ENCODE measurements at places on chromosomes 4 and X.

- DNase-seq = no peak
Observed at GRCh38 chr4:151227731-151228130, 49.2 kb upstream of the PRSS48 start.

DNA sequence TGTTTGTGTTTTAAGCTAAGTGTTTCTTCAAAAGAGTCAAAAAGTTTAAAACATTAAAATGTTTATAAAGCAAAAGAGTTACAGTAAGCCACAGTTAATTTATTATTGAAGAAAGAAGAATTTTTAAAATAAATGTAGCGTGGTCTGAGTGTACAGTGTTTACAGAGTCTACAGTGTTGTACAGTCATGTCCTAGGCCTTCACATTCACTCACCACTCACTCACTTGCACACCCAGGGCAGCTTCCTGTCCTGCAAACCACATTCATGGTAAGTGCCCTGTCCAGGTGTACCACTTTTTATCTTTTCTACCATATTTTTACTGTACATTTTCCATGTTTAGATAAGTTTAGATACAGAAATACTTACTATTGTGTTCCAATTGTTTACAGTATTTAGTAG lies 239.7 kb upstream of the AGA start:
- DNase-seq = no peak

GRCh38 chr4:7472442-7473013 lies 37.8 kb upstream of the PSAPL1 start:
- no peak for DNase-seq

- DNase-seq = no peak
Observed at GRCh38 chrX:42869659-42870476, 91.9 kb upstream of the PPP1R2C start.

GRCh38 chr4:168907119-168907698 lies 102.8 kb downstream of the CBR4 start:
- no peak for DNase-seq

GRCh38 chr4:81197864-81198524 lies 17.0 kb downstream of the PRKG2 start:
- DNase-seq = no peak

GRCh38 chr4:28827866-28828265 lies 1892.3 kb upstream of the PCDH7 start:
- DNase-seq = no peak

DNA sequence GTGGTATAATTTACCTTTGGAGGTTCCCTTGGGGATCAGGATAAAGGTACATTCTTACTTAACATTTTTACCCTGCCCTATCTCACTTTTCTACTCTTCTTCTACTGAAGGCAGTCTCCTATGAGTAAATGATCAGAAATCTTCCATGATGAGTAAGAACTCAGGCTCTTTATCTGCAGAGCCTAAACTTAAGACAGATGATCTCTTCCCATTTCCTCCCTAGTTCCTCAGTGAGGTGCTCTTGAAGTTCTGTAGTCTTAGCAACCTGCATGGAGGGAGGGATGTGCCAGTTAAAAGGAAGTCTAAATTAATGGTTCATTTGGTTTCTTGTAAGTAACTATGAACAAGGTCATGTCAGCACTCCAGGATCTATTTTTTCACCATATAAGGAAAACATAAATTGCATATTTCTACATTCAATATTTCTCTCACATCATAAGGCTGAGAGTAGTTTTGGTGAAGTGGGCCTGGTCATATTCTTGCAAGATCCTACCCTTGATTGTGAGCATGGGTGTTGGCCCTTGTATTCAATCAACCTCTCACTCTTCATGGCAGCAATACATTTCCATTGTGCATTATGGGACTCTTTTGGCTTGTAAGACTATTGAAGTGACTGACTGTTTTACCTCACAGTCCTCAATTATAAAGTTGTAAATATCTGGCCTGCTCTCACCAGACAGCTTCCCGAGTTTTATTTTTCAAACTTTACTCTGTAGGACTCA lies 295.5 kb downstream of the SLC7A11 start:
- no peak for DNase-seq

DNA sequence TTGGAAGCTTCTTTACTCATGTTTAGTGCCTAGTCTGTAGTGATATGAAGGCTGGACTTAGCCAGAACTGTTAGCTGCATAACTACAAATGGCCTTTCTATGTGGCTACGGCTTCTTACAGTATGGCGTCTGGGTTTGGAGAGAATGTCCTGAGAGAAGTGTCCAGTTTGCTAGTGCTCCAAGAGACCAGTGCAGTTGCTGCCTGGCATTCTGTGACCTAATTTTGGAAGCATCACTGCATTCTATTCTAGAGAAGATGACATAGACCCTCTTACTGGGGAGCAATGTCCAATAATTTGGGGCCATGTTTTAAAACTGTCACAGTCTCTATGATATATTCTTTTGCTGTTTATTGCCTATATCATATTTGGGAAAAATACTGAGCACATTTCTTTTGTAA lies 74.2 kb downstream of the STAG2 start:
- DNase-seq = no peak

- DNase-seq = no peak
Observed at GRCh38 chr4:52752936-52753335, 1.7 kb upstream of the ERVMER34-1 start.

DNA sequence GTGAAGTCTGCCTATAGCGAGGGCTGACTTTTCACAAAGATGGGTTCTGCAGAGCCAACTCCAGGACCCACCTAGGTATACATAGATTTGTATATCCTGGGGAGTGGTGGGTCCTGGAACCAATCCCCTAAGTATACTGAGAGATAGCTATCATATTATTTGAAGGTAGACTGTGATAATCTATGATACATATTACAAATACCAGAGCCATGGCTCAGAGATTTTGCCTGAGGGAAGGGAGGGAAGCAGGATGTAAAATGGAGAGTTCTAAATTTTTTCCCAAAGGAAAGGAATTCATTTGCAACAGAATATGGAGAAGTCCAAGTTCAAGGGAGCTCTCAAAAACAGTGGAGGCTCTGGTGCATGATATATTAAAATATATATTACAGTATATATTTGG lies 7.2 kb downstream of the TCEAL3 start:
- DNase-seq = no peak

Measured in activated CD8-positive, alpha-beta memory T cell treated with anti-CD3 and anti-CD28 coated beads for 1 hour (primary cell).